ENCODE measurements at places on chromosomes 12 and 14. TPM values are rescaled to one million over a fixed set of nuclear protein-coding genes. Genes with fewer than 3 reads are reported as not detected.

SLC2A13 gene
- total RNA-seq = 16.8 TPM

HCAR3 gene
- total RNA-seq = 0.82 TPM

MUCL1 gene
- not detected for total RNA-seq

PMCH gene
- total RNA-seq = not detected

EXOC3L4 gene
- total RNA-seq = 0.36 TPM

ARF3 gene
- 49.6 TPM for total RNA-seq

CD69 gene
- total RNA-seq = 0.64 TPM

RAD9B gene
- 0.91 TPM for total RNA-seq

OTOGL gene
- total RNA-seq = 1.4 TPM

TAS2R9 gene
- 1.7 TPM for total RNA-seq

MSI1 gene
- total RNA-seq = 16.4 TPM

GPR132 gene
- total RNA-seq = 1.7 TPM

IL22 gene
- 0.82 TPM for total RNA-seq

BEST3 gene
- 0.18 TPM for total RNA-seq

KCNJ8 gene
- total RNA-seq = 4.1 TPM

ADAMTS20 gene
- 0.82 TPM for total RNA-seq

E2F7 gene
- 9.3 TPM for total RNA-seq

MLH3 gene
- 45.9 TPM for total RNA-seq

RPS6KL1 gene
- 42.4 TPM for total RNA-seq

KIF26A gene
- total RNA-seq = 4.5 TPM

HOXC4 gene
- not detected for total RNA-seq

ACOT6 gene
- not detected for total RNA-seq

BEGAIN gene
- 6.0 TPM for total RNA-seq

FAM90A1 gene
- total RNA-seq = 0.09 TPM

GSC gene
- total RNA-seq = not detected

MANSC1 gene
- total RNA-seq = 2.4 TPM

PA2G4 gene
- total RNA-seq = 51.6 TPM

GALNT8 gene
- 26.1 TPM for total RNA-seq

INHBC gene
- not detected for total RNA-seq

PYM1 gene
- 11.0 TPM for total RNA-seq

ACSS3 gene
- 14.9 TPM for total RNA-seq

KCNMB4 gene
- 19.7 TPM for total RNA-seq

PELI2 gene
- total RNA-seq = 55.0 TPM

SMCO2 gene
- total RNA-seq = not detected

TRIM9 gene
- total RNA-seq = 83.6 TPM

ANKRD33 gene
- total RNA-seq = 0.09 TPM

FGF23 gene
- total RNA-seq = not detected

LALBA gene
- total RNA-seq = not detected

SRRM4 gene
- 11.8 TPM for total RNA-seq

ERGIC2 gene
- total RNA-seq = 45.8 TPM

APEX1 gene
- 33.4 TPM for total RNA-seq

SOAT2 gene
- total RNA-seq = 0.27 TPM

RFX4 gene
- total RNA-seq = 25.9 TPM

MYF6 gene
- total RNA-seq = 0.64 TPM

WNT1 gene
- not detected for total RNA-seq

Data from cerebellum (tissue), 4 donors.